Caudate nucleus (tissue), 63 donors: ENCODE measurements at places on chromosomes 2 and 18.

- no peak for DNase-seq
These were observed 29.4 kb upstream of the ARL5A start for GRCh38 chr2:151857650-151858049.

DNA sequence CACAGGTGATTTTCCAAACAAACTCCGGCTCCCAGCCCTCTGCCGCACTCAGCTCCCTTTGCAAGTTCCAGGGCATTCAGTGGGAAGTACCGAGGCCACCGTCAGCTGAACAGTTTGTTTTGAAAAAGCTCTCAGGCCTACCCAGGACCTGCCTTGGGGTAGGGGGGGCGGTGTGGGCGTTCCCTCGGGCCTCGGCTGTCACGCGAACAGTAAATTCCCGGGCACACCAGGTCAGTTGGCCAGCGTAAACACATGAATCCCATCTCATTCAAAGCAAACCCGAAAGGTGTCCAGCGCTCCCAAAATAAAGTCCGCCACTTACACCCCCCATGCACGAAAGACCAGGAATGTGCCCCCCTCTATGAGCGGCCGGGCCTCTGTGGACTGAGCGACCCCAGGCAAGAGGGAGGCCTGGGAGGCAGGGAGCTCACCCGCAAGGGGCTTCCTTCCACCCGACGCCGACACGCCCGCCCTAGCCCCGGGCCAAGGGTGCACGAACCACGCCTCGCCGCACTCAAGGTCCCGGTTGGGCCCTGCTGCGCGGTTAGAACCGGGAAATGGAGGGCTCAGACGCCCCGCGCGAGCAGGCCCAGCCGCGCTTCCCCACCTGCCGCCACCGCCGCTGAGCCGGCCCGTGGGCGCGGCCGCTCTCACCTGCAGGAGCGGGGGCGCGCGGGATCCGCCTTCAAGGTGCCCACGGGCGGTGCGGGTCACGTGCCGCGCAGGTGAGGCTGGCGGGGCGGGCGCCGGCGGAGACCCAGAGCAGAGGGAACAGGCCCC is at the start of gene WDSUB1:
Gene WDSUB1, minus strand, starts transcription at position 775 of the 780 bp plus-strand sequence. CDS start 3,634 bp downstream, outside the sequence.
- no peak for DNase-seq

GRCh38 chr2:3430172-3430571 is 50.7 kb downstream of the TRAPPC12 start:
- DNase-seq: no peak

DNA sequence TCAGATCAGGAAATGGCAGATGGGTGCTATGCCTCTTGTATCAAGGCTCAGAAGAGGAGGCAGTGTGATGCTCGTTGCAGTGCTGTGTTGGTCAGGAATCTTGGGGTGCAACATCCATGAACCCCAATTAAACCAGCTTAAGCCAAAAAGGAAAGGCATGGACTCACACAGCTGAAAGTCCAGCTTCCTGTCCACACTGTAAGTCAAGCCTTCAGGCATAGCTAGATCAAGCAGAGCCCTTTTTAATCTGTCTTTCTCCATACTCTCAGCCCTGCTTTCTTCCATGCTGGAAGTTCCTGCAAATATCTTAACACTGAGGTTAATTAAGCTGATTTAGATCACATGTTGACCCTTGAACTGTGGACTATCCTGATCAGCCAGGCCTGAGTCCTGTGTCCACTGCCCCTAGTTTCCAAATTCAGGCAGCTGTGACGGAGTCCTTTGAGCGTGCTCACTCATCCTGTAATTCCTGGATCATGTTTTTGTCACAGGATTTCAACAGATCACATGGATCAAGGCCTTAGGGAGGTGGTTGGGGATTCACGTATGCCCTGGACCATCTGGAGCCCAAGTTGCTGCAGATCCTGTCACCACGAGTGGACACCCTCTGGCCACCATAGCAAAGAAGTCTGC is 4.5 kb upstream of the C2orf74 start:
- no peak for DNase-seq

DNA sequence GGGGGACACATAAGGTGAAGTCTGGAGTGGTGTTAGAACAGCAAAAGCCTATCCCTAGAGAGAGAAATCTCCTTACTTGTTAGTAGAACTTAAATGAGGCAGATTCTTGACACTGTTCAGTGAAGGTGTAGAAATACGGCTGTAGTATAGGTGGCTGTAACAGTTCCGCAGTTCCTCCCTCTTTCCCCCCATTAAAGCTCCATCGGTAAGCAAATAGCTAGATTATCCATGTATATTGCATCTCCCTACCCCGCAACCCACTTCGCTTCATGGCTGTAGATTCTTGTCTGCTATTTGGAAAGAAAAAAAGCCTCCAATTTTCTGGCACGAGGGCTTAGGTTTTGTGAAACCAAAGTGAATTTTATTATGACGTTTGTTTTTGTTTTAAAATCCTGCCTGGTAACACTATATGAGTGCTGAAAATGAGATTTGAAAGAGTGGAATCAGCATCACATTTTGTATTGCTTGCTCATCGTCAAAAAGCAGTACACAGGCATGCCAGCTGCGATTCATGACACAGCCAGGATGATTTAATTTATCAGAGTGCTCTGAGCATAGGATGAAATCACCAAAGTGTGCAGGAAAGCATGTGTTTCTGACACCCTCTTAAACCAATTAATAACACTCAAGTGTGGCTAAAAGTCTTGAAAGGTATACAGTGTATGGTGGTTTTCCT is 1.4 kb downstream of the FAM171B start:
- DNase-seq: peak; percentile 14

DNA sequence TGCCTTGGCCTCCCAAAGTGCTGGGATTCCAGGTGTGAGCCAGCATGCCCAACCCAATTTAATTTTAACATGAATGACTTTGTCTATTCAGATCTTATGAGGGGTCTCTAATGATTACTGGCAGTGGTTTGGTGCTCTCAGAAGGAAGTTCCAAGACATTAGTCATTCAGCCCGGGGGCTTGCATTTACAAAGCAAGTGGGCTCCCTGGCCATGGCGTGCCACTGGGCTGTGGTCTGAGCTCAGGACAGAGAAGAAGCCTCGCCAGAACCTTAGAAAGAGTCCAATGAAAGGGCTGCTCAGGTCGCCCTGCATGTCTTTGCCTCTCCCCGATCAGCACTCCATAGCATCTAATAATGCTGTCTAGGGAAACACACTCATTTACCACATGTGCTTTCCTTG is 182.6 kb upstream of the CHAC2 start:
- no peak for DNase-seq

GRCh38 chr2:197248623-197249022 is 62.0 kb downstream of the ANKRD44 start:
- DNase-seq: no peak

- DNase-seq: no peak
These were observed 20.3 kb downstream of the INO80C start for GRCh38 chr18:35477497-35477896.

- DNase-seq: no peak
These were observed 212.7 kb downstream of the DYM start for GRCh38 chr18:49247781-49248180.
